ENCODE measurements at places on chromosomes 2 and 18.

DNA sequence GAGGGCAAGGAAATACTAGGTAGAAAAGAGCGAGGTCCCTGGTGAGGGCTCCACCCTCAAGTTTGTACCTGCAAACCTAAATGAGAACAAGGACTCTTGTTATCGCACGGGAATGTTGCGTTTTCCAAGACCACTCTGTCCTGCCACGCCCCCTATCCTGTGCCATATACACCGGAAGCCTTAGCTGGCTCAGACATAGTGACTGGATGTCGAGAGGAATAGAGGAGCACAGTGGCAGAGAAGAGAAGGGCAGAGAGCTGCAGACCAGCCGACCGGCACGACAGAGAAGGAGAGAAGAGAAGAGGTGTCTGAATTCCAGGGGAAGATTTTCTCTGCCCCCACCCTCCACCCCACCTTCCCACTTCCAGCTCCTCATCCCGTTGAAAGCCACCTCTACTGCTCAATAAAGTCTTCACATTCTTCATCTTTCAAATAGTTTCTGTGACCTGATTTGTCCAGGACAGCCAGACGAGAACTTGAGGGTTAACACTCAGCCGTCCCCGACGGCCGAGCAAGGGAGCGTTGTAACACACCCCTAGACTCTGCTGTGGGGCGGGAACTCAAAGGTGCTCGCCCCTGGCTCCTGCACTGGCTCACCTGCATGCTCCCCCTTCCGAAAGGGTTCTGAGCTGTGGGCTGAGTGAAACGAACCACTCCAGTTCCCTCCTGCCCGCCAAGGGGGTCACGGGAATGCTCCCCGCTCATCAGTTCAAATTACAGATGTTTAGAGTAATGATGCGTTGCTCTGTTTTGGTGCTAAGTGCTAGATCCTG is 24.9 kb upstream of the COL3A1 start:
- DNase-seq = no peak

DNA sequence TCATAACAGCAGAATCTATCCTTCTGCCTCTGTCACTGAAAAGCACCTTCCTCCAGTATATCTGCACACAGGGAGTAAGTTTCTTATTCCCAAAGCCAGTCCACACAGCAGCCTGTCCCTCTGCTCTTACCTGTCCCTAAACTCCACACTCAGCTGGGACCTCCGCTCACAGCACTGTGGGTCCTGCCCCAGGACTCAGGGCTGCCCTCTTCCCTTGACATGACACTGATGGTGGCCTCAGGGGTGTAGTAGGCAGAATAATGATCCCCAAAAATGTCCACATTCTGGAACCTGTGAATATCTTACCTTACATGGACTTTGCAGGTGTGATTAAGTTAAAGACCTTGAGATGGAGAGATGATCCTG is 39.7 kb upstream of the EML4 start:
- DNase-seq = no peak

DNA sequence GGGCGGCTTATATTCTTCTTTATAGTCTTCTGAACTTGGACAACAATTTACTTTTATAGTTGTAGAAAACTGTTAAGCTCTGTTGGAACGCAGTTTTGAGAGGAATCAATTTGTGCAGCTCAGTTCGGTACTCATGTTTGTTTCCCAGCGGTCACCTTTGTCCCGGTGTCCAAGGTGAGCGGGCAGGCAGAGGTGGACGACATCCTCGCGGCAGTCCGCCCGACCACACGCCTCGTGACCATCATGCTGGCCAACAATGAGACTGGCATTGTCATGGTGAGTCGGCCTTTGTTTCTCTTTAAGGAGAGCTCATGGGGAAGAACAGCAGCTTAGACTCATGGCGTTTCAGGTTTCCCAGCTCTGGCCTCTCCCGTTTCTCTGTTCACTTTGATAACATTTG is 18.6 kb upstream of the ESPNL start:
- DNase-seq = no peak

DNA sequence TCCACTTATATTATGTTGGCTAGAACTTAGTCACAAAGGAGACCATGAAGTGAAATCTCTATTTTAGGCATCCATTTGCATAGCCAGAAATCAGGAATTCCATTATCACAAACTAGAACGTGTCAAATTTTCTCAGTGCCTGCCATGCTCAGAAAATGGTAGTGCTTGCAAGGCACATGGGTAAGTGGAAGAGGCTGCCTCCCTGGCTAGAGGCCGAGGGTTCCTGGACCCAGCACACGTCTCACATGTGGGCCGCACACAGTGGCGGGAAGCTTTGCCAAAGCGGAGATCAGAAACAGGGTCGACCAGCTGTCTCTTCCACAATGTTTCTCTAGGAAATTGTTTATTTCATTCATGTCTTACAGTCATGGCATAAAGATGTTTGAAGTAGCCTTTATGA is 42.3 kb downstream of the TRAF3IP1 start:
- DNase-seq = no peak

- DNase-seq = no peak
Observed at GRCh38 chr2:187319441-187320108, 128.5 kb downstream of the CALCRL start.

DNA sequence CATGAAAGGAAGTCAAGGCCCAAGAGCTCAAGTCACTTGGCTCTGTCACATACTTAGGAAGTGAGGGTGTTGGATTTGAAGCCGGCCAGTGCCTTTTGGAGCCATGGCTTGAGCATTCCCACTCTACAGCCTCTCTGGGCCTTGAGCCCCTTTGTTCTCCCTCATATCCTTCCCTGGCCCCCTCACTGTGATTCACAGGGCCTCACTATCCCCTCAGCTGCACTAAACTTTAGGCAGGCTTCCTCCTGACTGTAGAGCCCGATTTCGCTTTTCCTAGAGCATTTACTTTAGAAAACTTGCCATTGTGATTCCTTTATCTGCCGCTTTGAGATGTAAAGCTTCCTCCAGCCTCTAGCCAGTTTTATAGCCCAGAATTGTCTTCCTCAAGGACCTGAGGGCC is 107.6 kb downstream of the FBXO15 start:
- no peak for DNase-seq

GRCh38 chr2:80257450-80257849 is 47.1 kb downstream of the LRRTM1 start:
- DNase-seq = no peak

Measured in sigmoid colon (tissue), 7 donors.